ENCODE measurements at places on chromosomes 12 and 14.

DNA sequence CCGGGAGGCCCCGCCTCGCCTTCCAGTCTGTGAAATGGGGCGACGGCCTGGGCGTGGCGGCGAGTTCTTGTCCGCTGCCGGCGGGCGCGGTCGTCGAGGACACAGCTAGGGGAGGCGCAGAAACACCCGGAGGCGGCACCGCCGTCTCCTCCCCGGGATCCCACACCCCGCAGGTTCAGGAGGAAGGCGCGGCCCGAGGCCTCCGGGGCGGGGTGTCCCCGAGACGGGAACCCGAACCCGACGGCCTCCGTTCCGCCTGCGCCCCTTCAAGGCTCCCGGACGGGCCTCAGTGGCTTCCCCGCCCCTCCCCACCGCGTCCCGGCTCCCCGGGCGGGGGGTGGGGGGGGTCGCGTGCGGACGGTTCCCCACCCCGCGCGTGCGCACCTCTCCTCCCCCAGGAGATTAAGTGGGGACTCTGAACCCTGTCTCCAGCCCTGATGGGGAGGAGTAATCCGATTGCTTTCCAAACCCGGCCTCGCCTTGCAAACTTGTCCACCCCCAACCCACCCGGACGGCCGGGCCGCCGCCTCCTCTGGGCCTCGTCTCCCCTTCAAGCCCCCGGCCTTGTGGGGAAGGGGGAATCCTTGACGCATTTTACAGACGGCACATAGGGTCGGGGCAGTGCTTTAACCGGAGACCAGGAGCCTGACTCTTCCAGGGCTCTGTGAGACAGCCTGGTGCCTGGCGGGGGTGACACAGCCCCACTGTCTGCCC lies 35.3 kb upstream of the ANKRD9 start:
- DNase-seq = no peak

- DNase-seq = no peak
Observed at GRCh38 chr12:121228919-121229665, 19.2 kb downstream of the P2RX4 start.

- DNase-seq = no peak
Observed at GRCh38 chr14:104642540-104642868, 37.9 kb upstream of the TMEM179 start.

DNA sequence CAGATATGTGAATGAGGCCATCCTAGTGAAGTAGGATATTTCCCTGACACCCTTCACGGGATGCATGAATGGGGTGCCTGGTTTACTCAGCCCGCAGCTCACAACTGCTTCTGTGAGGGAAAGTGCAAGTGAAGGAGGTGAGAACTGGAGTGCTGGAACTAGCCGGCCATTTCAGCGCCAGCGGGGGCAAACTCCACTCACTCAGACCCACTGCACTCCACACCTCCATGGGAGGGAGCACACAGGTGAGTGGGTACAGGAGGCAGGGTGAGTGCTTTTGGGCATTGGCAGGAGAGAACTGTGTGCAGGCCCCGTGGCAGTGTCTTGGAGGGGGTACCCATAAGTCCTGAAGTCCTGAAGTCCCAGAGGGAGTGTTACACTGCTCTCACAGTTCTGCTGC lies 1008.4 kb downstream of the SLC6A15 start:
- DNase-seq = no peak

DNA sequence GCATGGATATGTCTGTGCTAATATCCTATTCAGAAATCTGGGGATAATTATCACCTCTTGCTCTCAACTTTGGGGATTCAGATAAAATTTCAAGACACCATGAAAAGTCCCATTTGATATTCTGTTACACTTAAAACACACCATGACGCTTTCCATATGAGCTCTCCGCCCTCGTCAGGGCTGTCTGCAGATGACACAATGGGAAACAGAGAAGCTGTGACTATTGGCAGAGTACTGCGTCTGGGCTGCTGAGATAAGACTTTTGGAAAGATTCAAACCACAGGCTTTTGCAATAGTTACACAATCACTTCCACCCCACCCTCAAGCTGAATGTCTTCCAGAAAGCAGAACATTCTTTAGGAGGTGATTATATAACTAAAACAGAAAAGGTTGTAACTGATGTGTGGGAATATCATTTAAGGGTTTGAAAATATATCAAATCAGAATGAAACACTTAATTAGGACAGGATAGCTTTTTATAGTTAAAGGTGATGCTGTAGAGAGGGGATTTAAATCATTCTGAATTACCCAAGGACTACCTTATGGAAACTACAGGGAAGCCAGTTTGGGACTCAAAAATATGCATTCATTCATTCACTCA lies 75.3 kb upstream of the TMPO start:
- peak; percentile 37 for DNase-seq

- DNase-seq = no peak
Observed at GRCh38 chr14:53655080-53655785, 301.4 kb downstream of the BMP4 start.

DNA sequence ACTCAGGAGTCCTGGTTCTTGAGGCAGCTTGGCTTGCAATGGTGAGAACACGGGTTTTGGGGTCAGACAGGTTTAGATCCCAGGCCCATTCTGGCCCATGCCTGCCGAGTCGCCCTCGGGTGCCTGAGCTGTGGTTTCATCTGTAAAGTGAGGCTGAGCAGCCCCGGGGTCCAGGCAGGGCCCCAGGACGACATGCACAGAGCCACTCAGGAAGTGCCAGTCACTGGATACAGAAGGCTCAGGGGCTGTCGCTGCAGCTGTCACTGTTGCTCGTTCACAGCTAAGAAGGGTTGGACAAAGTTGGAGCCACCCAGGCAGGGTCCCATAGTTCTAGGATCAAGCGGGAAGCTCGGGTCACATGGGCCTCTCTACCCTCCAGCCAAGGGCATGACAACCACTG lies 403.1 kb downstream of the BCL11B start:
- no peak for DNase-seq

DNA sequence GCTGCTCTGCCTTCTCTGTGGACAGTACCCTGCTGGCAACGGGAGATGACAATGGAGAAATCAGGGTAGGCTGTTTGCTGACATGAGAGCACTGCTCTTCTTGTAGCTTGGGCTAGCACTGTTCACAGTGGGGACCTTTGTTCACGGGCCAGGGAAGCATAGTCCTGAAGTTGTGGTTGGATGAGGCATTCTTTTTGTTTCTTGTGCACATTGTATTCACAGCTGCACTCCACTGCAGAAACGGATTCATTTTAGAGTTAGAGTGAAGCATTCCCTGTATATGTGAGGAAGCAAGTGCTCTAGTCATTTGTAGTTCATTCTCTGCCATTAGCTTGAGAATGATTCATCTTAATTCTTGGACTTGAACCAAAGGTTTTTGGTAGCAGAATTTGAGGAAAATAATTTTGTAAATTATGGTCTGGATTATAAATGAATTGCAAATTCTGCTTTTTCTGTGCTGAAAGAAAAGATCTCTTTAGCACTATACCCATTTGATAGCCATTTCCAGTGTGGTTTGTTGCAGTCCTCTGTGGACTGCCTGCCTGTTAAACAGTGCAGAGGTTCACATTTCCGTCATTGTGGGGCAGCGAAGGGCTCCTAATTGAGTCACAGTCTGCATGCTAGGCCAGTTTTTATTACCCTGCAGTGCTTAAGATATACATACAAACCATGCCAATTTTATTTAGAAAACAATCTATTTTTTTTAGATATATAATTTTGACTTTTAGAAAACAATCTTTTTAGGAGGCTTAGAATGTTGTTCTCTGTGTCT lies 80.6 kb downstream of the APAF1 start:
- DNase-seq = no peak

DNA sequence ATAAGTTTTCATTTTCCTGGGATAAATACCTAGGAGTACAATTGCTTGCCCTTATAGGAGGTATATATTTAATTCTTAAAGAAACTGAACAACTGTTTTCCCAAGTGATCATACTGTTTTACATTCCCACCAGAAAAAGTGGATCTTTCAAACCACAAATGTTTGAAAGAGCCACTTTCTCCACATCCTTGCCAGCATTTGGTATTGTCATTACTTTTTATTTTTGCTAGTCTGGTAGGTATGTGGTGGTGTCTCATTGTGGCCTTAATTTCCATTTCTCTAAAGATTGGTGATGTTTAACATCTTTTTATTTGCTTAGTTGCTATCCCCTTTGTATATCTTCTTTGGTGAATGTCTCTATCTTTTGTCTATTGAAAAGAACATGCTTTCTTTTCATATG lies 50.6 kb downstream of the CCDC91 start:
- no peak for DNase-seq

DNA sequence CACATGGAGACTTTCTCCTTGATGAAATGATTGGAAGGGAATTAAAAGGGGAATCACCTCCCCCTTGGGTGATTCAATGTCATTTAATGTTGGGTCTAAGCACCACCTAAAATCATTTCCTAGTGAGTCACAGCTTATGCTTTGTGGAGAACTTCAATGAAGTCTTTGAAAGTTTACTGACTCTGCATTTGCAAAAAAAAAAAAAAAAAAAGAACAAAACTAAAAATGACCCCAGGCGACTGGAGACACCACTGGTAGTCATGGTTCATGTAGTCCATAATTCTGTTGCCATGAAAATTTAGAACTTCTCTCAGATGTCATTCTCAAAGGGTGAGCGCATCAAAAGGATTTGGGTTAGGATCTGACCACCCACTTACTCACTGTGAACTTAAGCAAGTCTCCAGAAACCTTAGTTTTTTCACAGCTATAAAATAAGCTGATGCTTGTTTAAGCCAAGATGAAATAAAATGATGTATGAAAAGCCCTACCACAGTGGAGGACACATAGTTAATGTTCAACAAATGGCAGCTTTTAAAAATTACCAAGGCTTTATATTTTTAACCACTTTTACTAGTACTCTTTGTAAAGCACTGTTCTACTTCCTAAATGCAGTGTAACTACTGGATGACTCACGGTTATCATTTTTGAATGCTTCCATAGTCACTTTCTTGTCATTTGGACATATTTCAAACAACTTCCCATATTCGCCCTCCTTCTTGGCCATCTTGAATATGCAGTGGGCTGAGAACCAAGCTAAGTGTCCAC lies 18.1 kb upstream of the KSR2 start:
- DNase-seq = no peak

DNA sequence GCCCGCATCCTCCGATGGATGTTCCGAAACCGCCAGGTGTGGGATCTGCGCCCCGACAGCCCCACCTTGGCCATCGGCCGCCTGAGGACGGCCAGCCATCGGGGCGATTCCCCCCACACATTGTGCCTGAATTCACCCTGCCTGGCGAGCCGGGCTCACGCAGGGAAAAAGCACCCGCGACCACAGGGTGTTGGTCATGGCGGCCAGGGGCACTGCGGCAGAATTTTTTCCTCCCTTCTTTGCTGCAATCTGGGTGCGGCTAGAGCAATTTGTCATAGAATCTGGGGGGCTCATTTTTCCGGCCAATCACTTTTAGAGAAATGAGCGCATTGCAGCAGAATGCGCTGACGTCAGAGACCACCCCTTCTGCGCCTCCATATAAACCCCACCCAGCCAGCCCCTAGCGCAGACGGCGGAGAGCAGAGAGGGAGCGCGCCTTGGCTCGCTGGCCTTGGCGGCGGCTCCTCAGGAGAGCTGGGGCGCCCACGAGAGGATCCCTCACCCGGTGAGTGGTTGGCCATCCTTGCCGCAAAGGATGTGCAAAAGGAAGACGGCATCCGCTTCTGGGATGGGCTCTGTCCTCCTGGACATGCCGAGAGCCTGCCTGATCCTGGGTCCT lies at the start of gene MEG3:
MEG3 (plus strand) TSS at position 406 of the 619 bp plus-strand sequence.
- DNase-seq = peak; percentile 51

- peak; percentile 15 for DNase-seq
Observed at GRCh38 chr14:65413739-65414045, 1.2 kb downstream of the FUT8 start.

- no peak for DNase-seq
Observed at GRCh38 chr14:102210421-102211042, 70.8 kb downstream of the WDR20 start.

DNA sequence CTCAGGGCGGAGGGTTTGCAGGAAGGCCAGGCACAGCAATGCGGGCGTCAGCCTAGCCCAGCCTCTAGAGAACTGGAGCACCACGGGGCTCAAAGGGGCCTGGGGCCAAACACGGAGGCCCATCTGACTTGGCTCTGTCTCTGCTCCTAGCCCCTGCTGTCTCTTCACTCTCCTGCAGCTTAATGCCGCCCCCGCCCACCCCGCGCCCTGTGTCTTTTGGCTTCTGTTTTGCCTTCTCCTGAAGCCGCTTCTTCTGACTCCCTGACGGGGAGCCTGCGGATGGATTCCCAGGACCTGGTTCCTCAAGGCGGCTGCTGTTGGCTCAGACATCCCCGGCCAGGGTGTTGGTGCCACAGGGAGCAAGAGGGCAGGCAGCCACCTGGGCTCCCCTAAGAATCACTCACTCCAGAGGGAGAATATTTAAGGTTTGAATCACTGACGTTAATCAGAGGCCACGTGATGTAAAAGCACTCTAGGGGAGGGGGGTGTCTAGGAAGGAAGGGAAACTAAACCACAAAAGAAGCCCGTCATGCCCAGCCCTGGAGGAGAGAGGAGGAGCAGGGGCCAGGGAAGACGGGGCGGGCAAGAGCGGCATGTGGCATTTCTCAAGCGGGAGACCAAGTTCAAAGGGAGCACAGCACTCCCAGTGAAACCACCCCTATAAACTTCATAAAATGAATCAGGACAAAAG lies 36.9 kb upstream of the PRMT8 start:
- no peak for DNase-seq

- no peak for DNase-seq
Observed at GRCh38 chr14:71324767-71325272, 417.6 kb downstream of the PCNX1 start.

- no peak for DNase-seq
Observed at GRCh38 chr12:115437061-115437567, 753.1 kb upstream of the TBX3 start.

- DNase-seq = no peak
Observed at GRCh38 chr12:11651381-11651780, 1.9 kb downstream of the ETV6 start.

DNA sequence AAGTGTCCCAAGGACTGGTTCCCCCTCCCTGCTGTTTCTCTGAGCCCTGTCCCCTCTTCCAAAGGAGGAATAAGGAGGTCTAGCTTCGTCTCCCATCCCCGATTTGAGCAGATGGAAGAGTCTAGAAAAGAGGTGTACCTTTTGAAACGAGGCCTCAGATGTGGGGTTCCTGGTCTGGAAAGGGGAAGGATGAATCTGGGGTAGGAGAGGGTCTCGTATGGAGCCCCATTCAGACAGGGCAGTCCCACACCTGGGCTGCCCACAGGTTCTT lies 13.3 kb downstream of the MEG3 start:
- no peak for DNase-seq

GRCh38 chr14:76576047-76576741 lies 185.1 kb upstream of the VASH1 start:
- DNase-seq = no peak

- peak; percentile 18 for DNase-seq
Observed at GRCh38 chr14:29144621-29145020, 378.0 kb downstream of the FOXG1 start.

- DNase-seq = no peak
Observed at GRCh38 chr12:69024413-69024812, 91.4 kb upstream of the CPM start.

GRCh38 chr14:32820682-32821081 lies 118.0 kb upstream of the NPAS3 start:
- no peak for DNase-seq

DNA sequence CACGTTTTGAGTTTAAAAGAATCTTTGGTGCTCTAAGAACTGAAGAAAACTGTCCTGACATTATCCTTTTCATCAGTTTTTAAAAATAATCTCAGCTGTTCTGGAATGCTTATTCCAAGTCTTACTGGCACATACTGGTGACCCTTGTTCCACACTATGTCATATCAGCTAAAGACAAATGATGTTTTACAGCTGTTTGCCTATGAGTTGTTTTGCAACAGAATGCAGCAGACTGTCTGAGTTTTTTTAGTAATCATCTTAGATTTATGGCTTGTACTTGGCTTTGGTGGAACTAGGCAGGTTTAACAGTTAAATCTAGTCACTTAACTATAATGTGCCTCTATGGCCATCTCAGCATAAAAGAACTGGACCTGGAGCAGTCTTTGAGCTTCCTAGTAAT lies 91.6 kb upstream of the GRIN2B start:
- DNase-seq = no peak
